Naive thymus-derived CD8-positive, alpha-beta T cell (primary cell): ENCODE measurements at places on chromosomes 1 and 21.

GRCh38 chr1:22255341-22256212 lies 112.7 kb upstream of the WNT4 start:
- no peak for DNase-seq

- no peak for DNase-seq
Measured at GRCh38 chr1:78840453-78841271, 165.9 kb downstream of the ADGRL4 start.

DNA sequence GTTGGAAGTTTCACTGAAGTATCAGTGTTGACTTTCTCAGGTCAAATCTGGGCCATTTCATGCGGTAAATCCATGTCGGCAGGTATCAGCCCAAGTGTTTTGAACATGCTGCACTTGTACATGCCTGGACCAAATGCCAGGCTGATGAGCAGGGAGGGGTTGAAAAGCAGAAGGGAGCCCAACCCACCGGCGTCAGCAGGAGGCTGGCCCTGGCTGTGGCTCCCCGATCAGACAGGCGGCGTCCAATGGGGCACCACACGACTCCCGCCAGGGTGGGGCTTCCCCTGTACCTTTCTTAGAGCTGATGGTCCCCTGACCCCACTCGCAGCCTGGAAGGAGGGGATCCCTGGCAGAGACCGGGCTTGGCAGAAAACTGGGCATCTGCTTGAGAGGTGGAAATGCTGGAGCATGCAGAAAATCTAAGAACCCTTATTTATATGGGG lies 540.0 kb downstream of the KIF26B start:
- DNase-seq: no peak

- no peak for DNase-seq
Measured at GRCh38 chr1:33762109-33762830, 101.6 kb upstream of the HMGB4 start.

- no peak for DNase-seq
Measured at GRCh38 chr1:209446356-209446755, 137.2 kb upstream of the CAMK1G start.

- no peak for DNase-seq
Measured at GRCh38 chr1:238242181-238242580, 351.5 kb upstream of the ZP4 start.

- no peak for DNase-seq
Measured at GRCh38 chr1:204980840-204981405, 62.1 kb upstream of the CNTN2 start.

DNA sequence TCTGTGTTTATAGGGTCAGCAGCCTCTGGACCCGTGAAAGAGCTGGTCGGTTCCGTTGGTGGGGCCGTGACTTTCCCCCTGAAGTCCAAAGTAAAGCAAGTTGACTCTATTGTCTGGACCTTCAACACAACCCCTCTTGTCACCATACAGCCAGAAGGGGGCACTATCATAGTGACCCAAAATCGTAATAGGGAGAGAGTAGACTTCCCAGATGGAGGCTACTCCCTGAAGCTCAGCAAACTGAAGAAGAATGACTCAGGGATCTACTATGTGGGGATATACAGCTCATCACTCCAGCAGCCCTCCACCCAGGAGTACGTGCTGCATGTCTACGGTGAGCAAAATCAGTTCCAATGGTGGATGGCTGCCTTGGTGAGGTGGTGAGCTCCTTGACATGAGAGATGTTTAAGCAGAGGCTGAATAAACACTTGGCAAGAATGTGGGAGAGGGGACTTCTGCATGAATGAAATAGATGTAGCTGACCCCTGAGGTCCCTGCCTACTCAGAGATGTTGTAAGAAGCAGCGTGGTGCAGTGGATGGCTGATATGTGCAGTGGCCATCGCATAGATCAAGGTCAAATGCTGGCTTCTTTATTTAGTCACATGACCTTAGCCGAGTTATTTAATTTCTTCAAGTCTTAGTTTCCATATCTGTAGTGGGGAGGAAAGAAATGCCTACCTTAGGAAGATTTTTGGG lies 9.3 kb downstream of the SLAMF7 start:
- DNase-seq: no peak

GRCh38 chr1:18411321-18411720 lies 69.4 kb upstream of the KLHDC7A start:
- DNase-seq: no peak

DNA sequence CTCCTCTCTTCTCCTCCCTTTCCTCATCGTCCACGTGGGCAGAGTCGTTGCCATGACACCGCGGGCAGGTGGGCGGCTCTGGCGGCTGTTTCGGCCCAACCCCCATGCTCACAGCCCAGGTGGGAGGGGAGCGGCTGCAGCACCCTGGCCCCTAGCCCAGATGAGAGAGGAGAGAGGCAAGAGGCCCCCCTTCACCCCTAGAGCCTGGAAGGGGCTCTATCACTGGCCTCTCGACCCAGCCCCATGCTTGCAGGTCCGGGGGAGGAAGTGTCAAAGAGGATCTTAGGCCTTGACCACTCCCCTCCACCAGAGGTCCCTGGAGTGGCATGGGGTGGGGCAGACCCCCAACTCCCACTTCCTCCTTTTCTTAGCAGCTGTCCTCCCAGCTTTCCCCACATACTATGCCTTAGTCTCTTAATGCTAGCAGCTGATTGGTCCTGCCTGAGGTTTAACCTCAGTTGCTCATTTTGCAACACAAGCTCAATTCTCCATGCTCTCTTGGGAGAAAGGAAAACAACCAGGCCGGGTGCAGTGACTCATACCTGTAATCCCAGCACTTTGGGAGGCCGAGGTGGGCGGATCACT lies 10.4 kb downstream of the DLGAP3 start:
- no peak for DNase-seq

- DNase-seq: no peak
Measured at GRCh38 chr1:83822208-83822607, 176.7 kb downstream of the TTLL7 start.

GRCh38 chr1:231386466-231386865 lies 35.6 kb downstream of the EGLN1 start:
- no peak for DNase-seq

DNA sequence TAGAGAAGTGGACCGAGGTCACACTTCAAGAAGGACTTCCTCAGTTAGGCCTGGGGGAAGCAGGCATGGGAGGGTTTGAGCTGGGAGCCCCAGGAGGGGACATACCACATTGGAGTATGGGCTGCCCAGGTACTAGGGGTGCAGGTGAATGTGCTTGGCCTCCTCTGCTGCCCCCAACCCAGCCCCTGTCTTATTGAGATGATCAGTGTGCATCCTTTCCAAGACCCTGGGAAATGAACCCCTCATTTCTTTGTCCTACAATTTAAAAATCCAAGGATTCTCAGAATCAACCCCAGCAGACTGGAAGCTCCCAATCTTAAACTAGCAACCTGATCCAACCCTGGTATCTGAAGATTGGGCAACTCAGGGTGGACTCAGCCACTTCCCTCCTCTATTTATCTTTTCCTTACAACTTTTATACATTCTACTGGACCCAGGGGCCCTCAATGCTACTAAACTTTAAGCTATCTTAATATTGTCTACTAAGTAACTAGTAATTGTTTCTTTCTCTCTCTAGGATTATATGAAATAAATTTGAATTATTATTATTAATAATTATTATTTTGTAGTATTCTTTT lies 9.1 kb downstream of the MEX3A start:
- DNase-seq: no peak

DNA sequence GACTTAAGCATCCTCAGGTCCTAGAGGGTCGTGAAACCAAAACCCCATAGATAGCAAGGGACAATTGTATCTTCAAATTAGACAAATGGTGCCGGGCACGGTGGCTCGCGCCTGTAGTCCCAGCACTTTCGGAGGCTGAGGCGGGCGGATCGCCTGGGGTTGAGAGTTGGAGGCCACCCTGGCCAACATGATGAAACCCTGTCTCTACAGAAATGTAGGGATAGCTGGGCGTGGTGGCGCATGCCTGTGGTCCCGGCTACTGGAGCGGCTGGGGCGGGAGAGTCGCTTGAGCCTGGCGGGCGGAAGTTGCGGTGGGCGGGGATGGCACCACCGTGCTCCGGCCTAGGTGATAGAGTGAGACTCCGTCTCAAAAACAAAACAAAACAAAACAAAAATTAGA lies 780.6 kb downstream of the BRINP3 start:
- DNase-seq: no peak

- DNase-seq: no peak
Measured at GRCh38 chr1:204261746-204262505, 48.1 kb upstream of the GOLT1A start.

DNA sequence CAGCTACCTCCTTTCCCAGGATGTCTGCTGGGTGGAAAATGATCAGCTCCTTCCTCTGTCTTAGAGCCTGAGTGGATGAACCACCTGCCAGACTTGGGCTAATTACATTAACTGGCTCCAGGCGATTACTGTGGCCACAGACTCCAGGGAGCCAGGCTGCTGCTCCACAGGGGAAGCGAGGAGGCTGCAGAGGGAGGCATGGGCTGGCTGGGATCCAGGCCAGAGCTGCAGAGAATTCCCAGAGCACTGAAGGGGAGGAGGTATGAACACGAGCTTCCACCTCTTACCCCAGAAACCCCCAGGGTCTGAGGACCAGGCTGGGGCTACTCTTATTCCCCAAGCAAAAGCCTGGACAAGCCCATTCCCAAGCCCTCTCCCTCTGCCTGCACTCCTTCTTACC lies 136.0 kb upstream of the KLHDC7A start:
- DNase-seq: no peak

DNA sequence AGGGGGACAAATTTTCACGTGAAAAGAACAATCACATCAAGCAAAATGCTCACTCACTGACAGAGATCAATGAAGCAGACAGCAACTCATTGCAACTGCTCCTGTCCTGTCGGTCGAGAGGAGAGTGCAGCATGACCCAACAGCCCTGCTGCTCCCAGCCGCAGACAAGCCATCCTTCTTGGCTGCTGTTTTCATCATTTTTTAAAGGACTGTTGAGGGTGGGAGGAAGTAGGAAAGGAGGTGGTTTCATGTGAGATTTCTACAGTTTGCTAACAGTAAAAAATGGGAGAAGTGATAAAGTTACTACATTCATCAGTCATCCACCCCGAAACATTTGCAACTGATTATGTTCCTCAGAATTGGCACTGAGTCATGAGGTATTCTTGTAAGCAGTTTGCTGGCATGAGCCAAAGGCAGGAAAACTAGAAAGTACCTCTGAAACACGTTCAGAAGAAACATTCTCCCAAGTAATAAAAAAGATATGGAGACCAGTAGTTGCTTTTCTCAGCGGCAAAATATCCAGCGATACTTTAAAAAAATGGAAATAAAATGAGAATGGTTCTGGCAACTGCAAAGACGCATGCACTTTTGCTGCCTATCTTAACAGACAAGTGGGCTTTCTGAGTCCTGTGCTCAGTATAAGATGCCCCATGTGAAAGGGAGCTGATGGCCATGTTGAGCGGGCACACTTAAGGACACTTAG lies 72.0 kb upstream of the CLDN14 start:
- DNase-seq: no peak

GRCh38 chr21:45209685-45210284 lies 77.9 kb downstream of the POFUT2 start:
- DNase-seq: no peak

GRCh38 chr1:36101546-36101945 lies 12.9 kb downstream of the ADPRS start:
- DNase-seq: no peak

DNA sequence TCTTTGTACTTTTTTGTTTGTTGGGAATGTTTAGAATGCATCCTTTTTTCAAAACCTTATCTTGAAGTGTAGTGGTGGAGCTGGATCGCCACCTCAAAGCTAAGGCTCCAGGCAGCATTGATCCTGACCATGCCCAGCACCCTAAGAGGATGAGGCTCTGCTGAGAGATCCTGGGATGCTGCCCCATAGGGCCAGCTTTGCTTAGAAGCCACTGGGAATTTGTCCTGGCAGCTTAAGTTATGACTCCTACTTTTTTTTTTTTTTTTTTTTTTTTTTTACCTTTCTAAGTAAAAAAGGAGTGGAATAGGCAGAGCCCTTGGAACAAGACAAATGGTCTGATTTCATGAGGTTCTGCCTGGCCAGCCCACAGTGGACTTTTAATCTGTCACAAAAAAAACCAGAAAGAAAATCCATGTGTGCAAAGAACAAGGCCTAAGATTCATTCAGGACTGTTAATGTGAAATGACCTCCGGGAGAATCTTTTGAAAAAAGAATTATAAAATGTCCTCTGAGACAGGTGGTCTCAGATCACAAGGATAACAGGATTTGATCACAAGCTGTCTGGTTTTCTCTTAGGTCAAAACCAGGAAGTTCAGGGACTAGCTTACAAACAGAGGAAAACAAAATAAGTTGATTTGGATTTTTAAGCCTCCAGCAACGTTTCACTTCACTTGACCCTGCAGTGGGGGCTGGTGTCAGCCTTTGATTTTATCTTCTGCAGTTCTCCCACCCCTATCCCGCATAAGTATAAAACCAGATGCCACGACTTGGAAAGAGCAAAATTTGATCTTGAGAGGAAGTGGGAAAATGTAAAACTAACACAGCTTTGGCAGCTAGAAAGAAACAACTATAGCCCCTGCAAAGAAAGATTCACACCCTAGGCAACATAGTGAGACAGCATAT lies 25.9 kb upstream of the RAP1A start:
- DNase-seq: no peak

DNA sequence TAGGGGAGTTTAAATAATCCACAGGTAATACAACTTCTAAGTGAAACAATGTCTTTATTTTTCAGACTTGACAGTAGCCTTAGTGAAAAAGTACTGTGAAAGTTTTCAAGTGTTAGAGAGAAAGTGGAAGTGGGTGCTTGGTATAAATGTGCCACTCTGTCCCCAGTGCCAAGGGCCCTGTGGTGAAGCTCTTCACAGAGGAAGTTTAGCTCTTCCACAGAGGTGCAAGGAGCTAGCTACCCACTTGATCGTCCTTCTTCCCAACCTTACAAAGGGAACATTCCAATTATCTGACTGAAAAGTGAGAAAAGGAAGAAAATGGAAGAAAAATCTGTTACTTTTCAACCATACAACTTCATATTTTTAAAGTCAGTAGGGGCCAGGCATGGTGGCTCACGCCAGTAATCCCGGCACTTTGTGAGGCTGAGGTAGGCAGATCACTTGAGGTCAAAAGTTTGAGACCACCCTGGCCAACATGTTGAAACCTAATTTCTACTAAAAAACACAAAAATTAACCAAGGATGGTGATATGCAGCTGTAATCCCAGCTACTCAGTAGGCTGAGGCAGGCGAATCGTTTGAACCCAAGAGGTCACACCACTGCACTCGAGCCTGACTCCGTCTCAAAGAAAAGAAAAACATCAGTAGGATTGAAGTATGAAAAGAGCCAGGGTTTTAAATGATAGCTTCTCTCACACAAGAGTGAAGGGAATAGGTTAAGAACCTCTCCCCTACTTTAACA lies 41.0 kb upstream of the PTPRC start:
- no peak for DNase-seq

GRCh38 chr1:212828395-212828794 lies 19.1 kb downstream of the SPATA45 start:
- DNase-seq: no peak

DNA sequence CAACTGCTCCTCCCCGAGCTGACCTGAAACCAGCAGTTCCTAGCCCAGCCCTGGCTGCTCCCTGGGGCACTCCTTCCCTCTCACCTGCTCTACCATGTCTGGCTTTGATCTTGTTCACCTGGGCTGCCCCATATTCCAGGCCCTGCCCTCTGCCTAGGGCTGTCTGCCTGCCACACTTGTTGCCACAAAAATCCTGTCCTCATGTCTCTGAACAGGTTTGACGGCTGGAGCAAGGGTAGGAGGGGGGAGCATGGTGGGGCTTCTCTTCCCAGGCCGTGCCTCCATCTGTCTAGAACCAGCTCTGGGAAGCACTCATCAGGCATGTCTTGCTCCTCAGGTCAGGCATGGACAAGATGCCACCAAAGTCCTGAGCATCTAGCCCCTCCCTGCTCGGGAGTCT lies 44.3 kb upstream of the WNT2B start:
- DNase-seq: no peak

GRCh38 chr21:45938453-45938755 lies 43.2 kb upstream of the COL6A1 start:
- DNase-seq: no peak
